Muscle of leg (tissue), 16 donors: ENCODE measurements at places on chromosomes 4 and X. TPM values are rescaled to one million over a fixed set of nuclear protein-coding genes. Genes with fewer than 3 reads are reported as not detected.
A peak's percentile ranks its signal among the peaks of the same experiment; 100 is the strongest.

Gene HMX1
- 0.09 TPM for total RNA-seq

Gene BBS12
- 3.9 TPM for total RNA-seq

Gene P2RY4
- total RNA-seq, result 0.09 TPM

Gene F8
- 6.4 TPM for total RNA-seq

Gene FREM3
- 0.13 TPM for total RNA-seq

Gene USP53
- 9.8 TPM for total RNA-seq

Gene HSD17B13
- 0.22 TPM for total RNA-seq

Gene TAPT1
- 30.6 TPM for total RNA-seq

Gene PITX2
- total RNA-seq, result 23.4 TPM

Gene ETNPPL
- total RNA-seq, result not detected

Gene PDZD4
- total RNA-seq, result 1.6 TPM

Gene KLB
- under 0.01 TPM for total RNA-seq

- DNase-seq, result no peak
- H3K27me3 ChIP-seq, result no peaks in the 10 kb centered on the region
- no peaks in the 10 kb centered on the region for H3K36me3 ChIP-seq
- peaks cover 3% of the 10 kb centered on the region for H3K4me1 ChIP-seq
- H3K27ac ChIP-seq, result no peak overlapping the region
These were observed 106.1 kb downstream of the RBM47 start for GRCh38 chr4:40523581-40523980.

- no peaks in the 10 kb centered on the region for H3K36me3 ChIP-seq
- no peak overlapping the region for H3K4me3 ChIP-seq
- no peaks in the 10 kb centered on the region for H3K4me1 ChIP-seq
- H3K27me3 ChIP-seq, result peaks cover 51% of the 10 kb centered on the region
- DNase-seq, result peak; percentile 45
- no peak overlapping the region for H3K27ac ChIP-seq
These were observed 14.2 kb upstream of the PJA1 start for GRCh38 chrX:69179380-69179911.

DNA sequence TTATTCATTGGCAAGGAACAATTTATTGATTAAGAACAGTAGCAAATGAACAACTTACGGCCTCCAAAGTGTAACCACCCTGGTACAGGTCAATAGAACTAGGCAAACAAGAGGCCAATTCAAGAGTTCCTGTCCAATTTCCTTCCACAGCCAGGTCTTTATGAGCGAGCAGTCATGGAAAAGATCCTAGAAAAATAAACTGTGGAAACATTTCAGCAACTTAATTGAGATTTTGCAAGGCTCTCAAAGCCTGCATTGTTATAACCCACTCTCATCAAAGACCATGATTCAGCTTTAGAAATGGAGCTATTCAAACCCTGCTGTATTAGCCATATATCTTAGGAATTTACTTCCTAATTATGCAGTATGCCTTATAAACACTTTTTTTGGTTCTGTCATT, 43.6 kb downstream of the UNC5C start:
- H3K4me3 ChIP-seq, result no peak overlapping the region
- DNase-seq, result peak; percentile 35
- no peaks in the 10 kb centered on the region for H3K36me3 ChIP-seq

- peaks cover 2% of the 10 kb centered on the region for H3K4me1 ChIP-seq
- H3K36me3 ChIP-seq, result no peaks in the 10 kb centered on the region
- H3K4me3 ChIP-seq, result no peak overlapping the region
These were observed 141.8 kb downstream of the RASL11B start for GRCh38 chr4:53003959-53004358.

DNA sequence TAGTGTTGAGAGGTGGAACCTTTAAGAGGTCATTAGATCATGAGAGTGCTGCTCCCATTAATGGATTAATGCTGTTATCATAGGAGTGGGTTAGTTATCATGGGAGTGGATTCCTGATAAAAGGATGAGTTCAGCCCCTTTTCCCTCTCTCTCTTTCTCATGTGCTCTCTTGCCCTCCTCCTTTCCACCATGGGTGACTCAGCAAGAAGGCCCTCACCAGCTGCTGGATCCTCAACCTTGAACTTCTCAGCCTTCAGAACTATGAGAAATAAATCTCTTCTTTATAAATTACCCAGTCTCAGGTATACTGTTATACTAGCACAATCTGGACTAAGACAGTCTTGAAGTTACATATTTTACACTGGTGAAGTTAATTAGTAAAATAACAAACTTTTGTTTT, 10.0 kb upstream of the CDKL5 start:
- H3K4me1 ChIP-seq, result no peaks in the 10 kb centered on the region
- no peaks in the 10 kb centered on the region for H3K36me3 ChIP-seq
- no peak overlapping the region for H3K27ac ChIP-seq
- no peak for DNase-seq
- H3K27me3 ChIP-seq, result peaks cover 12% of the 10 kb centered on the region
- H3K4me3 ChIP-seq, result no peak overlapping the region

DNA sequence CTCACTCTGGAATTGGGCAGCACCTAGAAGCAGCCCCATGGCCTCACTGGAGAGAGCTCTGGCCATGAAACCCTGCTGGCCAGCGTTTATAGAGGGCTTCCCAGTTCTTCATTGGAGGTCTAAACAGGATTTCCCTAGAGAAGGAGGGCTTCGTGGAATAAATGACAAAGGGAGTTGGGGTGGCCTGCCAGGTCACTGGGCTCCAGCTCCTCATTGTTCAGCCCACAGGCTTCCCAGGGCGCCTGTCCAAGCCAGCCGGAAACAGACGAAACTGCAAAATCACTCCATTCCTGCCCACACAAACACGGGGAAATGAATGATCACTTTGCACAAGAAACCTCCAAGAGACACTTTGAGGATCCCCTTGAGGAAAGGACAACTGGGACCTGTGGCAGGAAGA, 189.7 kb downstream of the TSPAN5 start:
- H3K27me3 ChIP-seq, result no peaks in the 10 kb centered on the region
- DNase-seq, result peak; percentile 75
- peak overlapping the region; percentile 59 for H3K27ac ChIP-seq
- peaks cover 5% of the 10 kb centered on the region for H3K36me3 ChIP-seq
- peaks cover 10% of the 10 kb centered on the region for H3K4me1 ChIP-seq

DNA sequence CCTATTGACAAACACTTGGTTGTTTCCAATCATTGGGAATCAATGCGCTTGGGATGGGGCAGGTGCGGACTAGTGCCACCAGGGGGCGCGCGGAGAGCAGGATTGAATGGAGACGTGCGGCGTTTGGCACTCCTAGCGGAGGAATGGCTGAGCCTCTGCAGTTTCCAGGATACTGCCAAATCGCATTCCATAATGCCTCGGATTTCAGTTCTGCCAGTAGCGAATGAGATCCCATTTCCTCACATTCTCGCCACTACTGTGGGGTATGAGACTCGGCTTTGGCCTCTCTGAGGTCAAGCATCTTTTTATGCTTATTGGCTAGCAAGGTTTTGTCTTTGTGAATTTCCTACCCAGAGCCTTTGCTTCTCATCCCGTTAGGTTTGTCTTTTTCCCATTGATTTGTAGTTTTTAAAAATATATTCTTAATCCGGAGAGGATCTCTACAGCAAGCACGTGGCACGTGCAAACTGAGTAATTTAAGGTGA, 28.7 kb downstream of the CLDN34 start:
- no peak overlapping the region for H3K27ac ChIP-seq
- peaks cover 5% of the 10 kb centered on the region for H3K27me3 ChIP-seq
- no peaks in the 10 kb centered on the region for H3K36me3 ChIP-seq

- H3K4me1 ChIP-seq, result peaks cover 48% of the 10 kb centered on the region
- H3K4me3 ChIP-seq, result no peak overlapping the region
- H3K27ac ChIP-seq, result peak overlapping the region; percentile 94
These were observed 68.7 kb downstream of the APBB2 start for GRCh38 chr4:41145571-41146078.

GRCh38 chr4:135207531-135207930, 1005.9 kb upstream of the PABPC4L start:
- DNase-seq, result no peak
- H3K27me3 ChIP-seq, result no peaks in the 10 kb centered on the region
- no peaks in the 10 kb centered on the region for H3K36me3 ChIP-seq
- H3K27ac ChIP-seq, result no peak overlapping the region

DNA sequence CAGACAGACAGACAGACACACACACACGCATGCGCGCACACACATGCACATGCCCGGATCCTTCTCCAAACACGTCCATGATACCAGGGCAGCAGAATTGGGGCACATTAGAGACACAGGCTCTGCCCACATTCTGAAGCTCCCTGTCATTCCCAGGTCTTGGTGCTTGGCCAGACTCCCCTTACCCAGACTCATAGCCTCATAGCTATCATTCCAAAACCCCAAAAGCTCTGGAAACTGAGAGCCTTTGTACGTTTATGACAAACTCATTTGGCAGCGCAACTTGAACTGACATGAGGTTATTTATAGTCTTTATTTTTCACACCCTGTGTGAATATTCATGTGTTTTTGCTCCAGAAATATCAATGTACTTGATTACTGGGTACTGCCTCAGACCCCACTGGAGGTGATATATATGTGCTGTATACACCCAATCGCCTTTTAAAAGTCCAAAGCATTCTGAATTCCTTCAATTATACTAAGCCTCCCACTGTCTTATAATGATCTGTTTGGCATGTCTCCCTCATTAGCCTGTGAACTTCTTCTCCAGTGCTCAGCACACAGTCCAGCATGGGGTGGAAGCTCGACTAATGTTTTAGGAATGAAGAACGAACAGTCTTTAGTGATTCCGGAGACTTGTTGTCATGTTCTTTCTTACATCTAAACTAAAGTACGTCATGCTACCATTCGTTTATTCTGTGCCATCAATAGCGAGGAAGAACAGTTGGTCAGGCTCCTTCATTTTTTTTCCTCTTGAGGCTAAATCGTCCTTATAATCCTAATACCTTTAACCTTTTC, 45.0 kb downstream of the RTL9 start:
- no peaks in the 10 kb centered on the region for H3K36me3 ChIP-seq
- no peak overlapping the region for H3K4me3 ChIP-seq
- no peak for DNase-seq
- H3K27me3 ChIP-seq, result peaks cover 26% of the 10 kb centered on the region

GRCh38 chrX:129961180-129962083, 21.0 kb upstream of the BCORL1 start:
- no peaks in the 10 kb centered on the region for H3K36me3 ChIP-seq
- peaks cover 18% of the 10 kb centered on the region for H3K27me3 ChIP-seq
- no peak overlapping the region for H3K4me3 ChIP-seq
- H3K4me1 ChIP-seq, result peaks cover 30% of the 10 kb centered on the region

- H3K4me3 ChIP-seq, result peak overlapping the region; percentile 67
- DNase-seq, result peak; percentile 78
- no peaks in the 10 kb centered on the region for H3K36me3 ChIP-seq
- H3K27ac ChIP-seq, result peak overlapping the region; percentile 92
- H3K4me1 ChIP-seq, result peaks cover 2% of the 10 kb centered on the region
These were observed 49.5 kb downstream of the CLDN34 start for GRCh38 chrX:10016519-10017132.

DNA sequence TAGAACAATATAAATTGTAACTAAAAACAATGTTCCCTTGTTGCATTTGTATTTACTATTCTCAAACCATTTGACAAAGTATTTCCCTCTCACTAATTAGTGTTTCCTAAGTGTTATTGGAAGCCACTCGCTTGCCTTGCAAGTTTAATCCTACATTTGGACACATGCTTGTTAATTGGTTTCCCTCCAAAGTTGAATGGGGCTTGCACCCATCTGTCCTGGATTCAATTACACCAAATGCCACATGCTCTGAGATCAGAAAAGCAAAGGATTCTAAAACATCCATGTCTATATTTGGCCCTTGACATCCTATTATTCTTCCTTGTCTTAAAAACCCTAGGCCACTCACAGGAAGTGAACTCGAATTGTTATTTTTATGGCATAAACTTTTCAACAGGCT, 146.6 kb downstream of the AMELX start:
- DNase-seq, result no peak
- H3K27me3 ChIP-seq, result peaks cover 13% of the 10 kb centered on the region
- H3K27ac ChIP-seq, result no peak overlapping the region
- H3K4me1 ChIP-seq, result peaks cover 7% of the 10 kb centered on the region
- no peaks in the 10 kb centered on the region for H3K36me3 ChIP-seq
- no peak overlapping the region for H3K4me3 ChIP-seq

DNA sequence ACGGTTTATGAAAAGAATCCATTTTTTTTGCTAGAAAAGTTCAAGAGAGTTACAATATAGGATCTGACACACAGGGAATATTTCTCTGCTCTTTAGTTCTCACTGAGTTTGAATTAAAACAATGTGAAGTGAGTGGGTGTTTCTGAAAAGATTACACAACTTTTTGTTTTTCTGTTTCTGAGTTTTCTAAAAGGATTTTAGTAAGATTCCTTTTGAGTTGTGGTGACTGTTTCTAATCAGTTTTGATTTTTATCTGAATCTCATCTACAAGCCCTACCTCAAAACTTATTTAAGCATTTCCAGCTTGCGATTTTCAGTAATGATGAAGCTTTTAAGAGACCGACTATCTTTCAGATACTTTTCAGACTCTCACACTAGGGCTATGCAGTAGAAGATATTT, 141.7 kb downstream of the GPAT3 start:
- H3K36me3 ChIP-seq, result no peaks in the 10 kb centered on the region
- no peak overlapping the region for H3K27ac ChIP-seq
- DNase-seq, result peak; percentile 3
- no peaks in the 10 kb centered on the region for H3K4me1 ChIP-seq
- no peaks in the 10 kb centered on the region for H3K27me3 ChIP-seq

DNA sequence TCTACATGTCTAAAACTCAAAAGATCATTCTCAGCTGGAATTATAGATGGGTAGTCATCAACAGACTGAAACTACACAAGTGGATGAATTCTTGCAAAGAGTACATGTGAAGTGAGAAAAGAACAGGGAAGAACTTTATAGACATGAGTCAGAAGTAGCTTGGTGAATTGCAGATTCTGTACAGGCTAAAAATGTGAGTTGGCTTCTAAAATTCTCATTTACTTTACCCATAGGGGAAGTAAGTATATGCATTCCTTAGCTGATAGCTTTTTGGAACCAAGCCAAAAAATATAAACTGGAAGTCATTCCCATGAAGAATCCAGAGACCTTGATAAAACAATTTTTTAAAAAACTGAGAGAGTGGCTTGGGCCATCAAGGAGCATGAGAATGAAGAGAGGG, 584.2 kb upstream of the FTHL17 start:
- DNase-seq, result peak; percentile 16
- no peaks in the 10 kb centered on the region for H3K36me3 ChIP-seq
- H3K27ac ChIP-seq, result no peak overlapping the region
- no peaks in the 10 kb centered on the region for H3K4me1 ChIP-seq
- H3K27me3 ChIP-seq, result no peaks in the 10 kb centered on the region
- no peak overlapping the region for H3K4me3 ChIP-seq

DNA sequence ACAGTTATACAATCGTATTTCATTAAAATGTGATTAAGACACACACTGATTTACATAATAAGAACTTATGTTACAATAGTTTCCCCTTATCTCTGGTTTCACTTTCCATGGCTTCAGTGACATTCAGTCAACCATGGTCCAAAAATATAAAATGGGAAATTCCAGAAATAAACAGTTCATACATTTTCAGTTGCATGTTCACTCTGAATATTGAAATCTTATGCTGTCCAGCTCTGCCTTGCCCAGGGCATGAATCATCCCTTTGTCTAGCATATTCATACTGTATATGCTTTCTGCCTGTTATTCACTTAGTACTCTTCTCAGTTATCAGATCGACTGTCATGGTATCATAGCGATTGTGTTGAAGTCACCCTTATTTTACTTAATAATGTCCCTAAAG, 173.8 kb upstream of the DCAF12L2 start:
- H3K27me3 ChIP-seq, result no peaks in the 10 kb centered on the region
- DNase-seq, result peak; percentile 55
- no peak overlapping the region for H3K4me3 ChIP-seq
- no peaks in the 10 kb centered on the region for H3K36me3 ChIP-seq
- no peaks in the 10 kb centered on the region for H3K4me1 ChIP-seq
- H3K27ac ChIP-seq, result no peak overlapping the region
